Hepatocyte (in vitro differentiated cells): ENCODE measurements at places on chromosomes 11 and 22. TPM values are rescaled to one million over a fixed set of nuclear protein-coding genes. Genes with fewer than 3 reads are reported as not detected.
A peak's percentile ranks its signal among the peaks of the same experiment; 100 is the strongest.

Gene SLC6A5
- total RNA-seq: 0.03 TPM in 1 of 2 replicates, not detected in the other

Gene SHANK3
- 2.4 and 2.9 TPM in 2 replicates for total RNA-seq

DNA sequence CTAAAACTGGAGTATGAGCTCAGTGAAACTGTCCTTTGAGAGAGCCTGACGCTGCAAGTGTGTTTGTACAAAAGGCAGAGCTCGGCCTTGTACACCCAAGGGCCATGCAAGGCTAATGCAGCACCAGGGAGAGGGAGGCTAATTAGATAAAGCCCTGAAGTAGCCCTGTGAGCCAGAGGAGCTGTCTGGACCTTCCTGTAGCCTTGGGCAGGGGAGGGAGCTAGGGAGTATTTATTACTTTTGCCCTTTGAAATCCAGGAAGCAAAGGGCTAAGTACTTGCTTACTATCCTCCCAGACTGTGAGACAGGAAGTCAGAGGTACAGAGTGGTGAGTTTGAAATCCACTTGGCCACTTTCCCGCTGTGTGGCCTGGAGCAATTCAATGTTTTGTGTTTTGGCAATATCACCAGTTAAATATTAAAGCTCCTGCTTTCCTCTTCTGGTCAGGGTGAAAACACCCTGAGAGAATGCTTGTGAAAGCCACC, 10.2 kb upstream of the LDHA start:
- peak; percentile 78 for DNase-seq

- DNase-seq: no peak
Measured at GRCh38 chr11:5486003-5486402, 2.5 kb upstream of the OR52D1 start.

DNA sequence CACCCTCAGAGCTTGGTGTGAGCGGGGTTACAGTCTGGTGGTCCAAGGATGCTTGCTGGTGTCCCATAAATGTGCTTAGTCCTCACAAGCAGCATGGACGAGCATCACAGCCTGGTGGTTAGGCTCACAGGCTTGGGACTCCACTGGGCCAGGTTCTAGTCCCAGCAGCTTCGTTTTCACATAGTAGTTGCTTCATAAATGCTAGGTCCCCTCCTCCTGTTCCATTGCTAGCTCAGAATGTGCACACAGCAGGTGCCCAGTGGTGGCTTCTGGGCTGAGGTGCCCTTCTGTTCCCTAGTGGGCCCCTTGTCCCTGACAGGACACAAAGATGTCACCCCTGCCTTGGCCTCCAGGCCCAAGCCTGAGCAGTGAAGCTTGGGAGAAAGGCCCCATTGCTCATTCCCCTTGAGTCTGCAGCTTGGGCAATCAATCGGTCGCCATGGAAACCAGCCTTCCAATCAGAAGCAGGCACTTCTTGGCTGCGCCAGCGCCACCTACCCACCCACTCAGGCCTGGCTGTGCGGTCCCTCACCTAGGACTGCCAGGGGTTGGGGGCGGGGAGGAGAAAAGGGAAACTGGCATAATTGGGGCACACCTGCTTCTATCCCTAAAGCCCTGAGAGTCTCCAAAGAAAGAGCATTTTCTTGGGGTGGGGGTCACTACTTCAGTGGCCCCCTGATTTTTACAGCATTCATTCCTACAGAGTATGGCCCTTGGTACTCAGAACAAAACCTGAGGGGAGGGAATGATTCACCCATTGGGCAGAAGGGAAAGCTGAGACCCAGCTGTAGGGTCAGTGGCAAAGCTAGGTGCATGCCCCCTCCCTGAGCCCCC, 48.1 kb downstream of the CYTH4 start:
- DNase-seq: peak; percentile 92

GRCh38 chr11:70192666-70193410, 10.3 kb upstream of the FADD start:
- DNase-seq: no peak

Gene FAM181B
- total RNA-seq: 0.63 and 0.64 TPM in 2 replicates

GRCh38 chr11:119832202-119832935, 103.4 kb upstream of the NECTIN1 start:
- DNase-seq: peak; percentile 77

Gene ESRRA
- 52.1 and 62.0 TPM in 2 replicates for total RNA-seq
